ENCODE measurements at places on chromosomes 16 and 17.

- DNase-seq = no peak
Measured at GRCh38 chr17:62975206-62975605, 9.2 kb downstream of the TANC2 start.

DNA sequence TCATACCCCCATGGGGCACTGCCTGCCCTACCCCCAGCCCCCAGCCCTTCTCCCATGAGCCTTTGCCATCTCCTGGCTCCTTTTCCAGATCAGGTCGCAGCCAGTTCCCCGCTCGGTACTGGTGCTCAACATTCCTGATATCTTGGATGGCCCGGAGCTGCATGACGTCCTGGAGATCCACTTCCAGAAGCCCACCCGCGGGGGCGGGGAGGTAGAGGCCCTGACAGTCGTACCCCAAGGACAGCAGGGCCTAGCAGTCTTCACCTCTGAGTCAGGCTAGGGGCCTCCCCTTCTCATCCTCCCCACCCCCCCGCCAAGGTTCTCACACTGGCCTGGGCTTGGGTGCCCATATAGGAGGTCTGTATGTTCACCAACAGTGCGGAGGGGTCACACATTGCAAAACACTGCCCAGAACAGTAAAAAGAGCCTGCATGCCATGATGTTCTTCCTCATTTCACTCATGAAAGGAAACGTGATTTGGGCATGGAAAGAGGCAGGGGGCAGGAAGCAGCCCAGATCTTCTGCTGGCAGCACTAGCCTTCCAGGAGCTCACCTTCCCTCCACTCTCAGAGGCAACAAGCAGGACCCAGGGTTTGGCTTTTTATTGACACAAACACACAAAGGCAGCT lies 7.5 kb downstream of the IFI35 start:
- DNase-seq = no peak

- no peak for DNase-seq
Measured at GRCh38 chr17:8359769-8360168, 16.7 kb downstream of the KRABD2 start.

- DNase-seq = no peak
Measured at GRCh38 chr17:68600931-68601564, at the start of gene FAM20A. Gene FAM20A (minus strand): TSS chr17:68601367. CDS start chr17:68600666, 701 bp downstream.

DNA sequence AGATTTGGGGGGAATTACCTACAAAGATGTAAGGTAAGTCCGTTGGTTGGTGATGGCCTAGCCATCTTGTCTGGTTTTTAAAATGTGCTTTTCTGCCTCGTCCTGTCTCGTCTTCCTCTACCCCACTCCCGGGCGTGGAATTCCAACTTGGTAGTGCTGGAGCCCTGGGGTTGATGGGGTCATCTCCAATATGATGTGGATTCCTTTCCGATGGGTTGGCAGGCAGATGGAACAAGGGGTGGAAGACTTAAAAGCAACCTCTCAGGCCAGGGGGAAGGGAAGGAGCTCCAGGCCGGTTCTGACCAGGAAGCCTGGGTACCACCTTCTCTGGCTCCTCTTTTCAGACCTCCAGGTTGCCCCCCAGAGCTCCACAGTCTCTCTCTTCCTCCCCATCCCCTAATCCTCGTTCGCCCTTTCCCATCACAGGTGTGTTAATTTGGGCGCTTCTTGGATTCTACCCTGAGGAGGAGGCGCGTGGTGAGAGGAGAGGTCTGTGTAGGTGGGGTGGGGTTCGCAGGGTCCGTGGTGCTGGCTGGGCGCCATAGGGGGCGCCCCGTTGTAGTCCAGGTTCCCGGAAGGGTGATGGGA lies 5.1 kb upstream of the HOXB2 start:
- DNase-seq = no peak

- DNase-seq = no peak
Measured at GRCh38 chr16:76511203-76511602, 234.0 kb downstream of the CNTNAP4 start.

GRCh38 chr17:50184611-50185398 lies 16.6 kb downstream of the COL1A1 start:
- DNase-seq = no peak

DNA sequence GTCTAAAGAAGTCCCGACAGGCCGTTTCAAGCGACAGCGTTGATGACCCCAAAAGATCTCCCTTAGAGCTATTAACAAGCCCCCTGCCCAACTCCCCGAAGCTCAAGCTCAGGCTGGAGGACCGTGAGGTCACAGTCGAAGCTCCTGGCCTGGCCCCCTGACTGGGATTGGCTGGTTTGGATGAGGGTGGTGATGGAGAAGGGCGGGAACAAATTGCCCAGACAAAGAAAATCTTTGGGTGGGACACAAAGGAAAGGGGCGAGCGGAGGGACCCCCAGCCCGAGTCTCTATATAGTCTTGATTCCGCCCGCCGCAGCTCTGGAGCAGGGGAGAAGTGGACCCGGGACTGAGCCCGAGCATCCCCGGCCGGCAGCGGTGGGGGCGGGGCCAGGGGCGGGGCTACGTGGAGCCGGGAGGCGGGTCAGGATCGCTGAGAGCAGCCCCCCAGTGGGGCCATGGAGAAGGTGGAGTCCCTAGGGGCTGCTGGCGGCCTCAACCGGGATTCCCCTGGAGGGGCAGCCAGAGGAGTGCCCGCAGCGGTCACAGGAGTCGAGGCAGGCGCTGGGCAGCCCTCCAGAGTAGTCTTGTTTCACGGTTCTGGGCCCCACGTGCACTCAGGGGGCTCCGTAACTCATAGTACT lies 982 bp upstream of the NEURL4 start:
- DNase-seq = peak; percentile 78

- no peak for DNase-seq
Measured at GRCh38 chr17:6456914-6457687, 12.8 kb downstream of the PIMREG start.
